GM06990 (cell line): ENCODE measurements at places on chromosomes 13 and 19.

GRCh38 chr13:21673789-21674489 lies 3.1 kb downstream of the FGF9 start:
- peak; percentile 57 for DNase-seq

GRCh38 chr19:54608792-54609191 lies 15.4 kb downstream of the LILRA1 start:
- DNase-seq = no peak

DNA sequence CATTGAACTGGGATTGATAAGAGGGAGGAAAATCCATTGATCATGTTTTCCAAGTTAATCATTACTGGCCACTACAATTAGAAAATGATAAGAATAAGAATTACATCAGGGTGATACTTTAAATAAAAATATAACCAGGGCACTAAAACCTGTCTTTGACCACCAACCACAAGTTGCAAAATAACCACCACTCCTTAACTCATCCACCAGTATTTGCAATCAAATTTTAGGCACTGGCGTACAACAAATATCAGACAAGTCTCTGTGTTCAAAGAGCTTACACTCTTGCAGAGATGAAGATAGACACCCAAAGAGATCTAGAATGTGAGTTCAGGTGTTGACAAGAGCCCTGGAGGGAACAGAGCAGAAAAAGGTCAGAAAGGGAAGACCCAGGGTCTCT lies 514 bp downstream of the CEACAM3 start:
- no peak for DNase-seq

DNA sequence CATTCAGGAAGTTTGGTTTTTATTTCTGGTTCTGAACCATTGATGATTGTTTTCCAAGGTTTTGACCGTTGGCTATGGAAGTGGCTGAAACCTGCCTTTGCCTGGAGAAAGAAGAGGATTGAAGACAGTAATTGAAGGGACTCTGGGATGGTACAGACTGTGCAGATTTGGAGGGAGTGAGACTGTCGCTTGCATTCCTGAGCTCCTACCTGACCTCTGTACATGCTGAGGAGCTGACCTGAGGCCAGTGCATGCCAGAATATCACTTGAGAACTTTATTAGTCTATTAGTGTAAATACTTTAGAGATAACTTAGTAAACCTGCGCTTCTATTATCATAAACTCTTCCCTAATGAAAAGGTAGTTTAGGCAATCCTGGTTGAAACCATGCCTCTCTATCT lies 276.4 kb downstream of the IRS2 start:
- no peak for DNase-seq

DNA sequence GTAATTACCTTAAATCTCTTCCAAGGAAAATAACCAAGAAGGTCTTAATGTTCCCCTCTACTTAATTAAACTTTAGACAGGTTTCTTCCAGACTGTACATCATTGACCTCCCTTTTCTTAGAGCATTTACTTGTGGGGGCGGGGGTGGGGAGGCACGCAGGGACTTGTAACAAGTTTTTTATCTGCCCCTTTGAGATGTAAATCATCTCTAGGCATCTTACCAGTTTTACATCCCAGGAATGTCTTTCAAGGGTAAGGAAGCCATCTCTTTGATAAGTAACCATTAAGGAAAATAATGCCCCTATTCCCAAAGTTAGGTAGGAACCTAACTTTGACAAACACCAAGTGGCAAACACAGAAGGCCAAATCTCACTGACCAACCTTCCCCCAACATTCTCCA lies 528.6 kb downstream of the SUCLA2 start:
- no peak for DNase-seq

DNA sequence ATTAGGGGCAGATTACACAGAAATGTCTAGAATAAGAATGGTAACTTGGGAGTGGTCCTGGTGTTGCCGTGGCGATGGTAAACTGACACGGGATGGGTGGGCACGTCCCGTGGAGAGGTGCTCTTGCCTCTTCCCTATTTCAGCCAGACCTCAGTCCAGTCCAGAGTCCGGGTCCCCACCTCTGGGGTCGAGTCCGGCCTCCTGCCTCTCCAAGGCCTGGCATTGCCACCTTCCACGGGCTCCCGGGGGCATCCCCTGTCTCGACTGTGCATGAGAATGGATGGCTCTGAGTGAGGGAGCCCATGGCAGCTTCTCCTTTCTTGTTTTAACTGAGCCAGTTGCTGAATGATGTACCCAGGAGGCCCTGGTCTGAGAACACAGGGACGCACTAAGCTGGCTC lies 142.3 kb downstream of the SOX1 start:
- DNase-seq = no peak

GRCh38 chr13:36513266-36513665 lies 81.0 kb downstream of the CCNA1 start:
- no peak for DNase-seq

GRCh38 chr19:55398200-55398925 lies 9.2 kb downstream of the UBE2S start:
- DNase-seq = no peak

- DNase-seq = no peak
These were observed 1.9 kb downstream of the IFNL1 start for GRCh38 chr19:39297931-39298634.

- no peak for DNase-seq
These were observed 54.0 kb upstream of the POSTN start for GRCh38 chr13:37652596-37652995.
